ENCODE measurements at places on chromosomes 11 and 22. TPM values are rescaled to one million over a fixed set of nuclear protein-coding genes. Genes with fewer than 3 reads are reported as not detected.

Gene KDELR3
- 76.3 TPM for total RNA-seq

Gene CASP5
- not detected for total RNA-seq

Gene MS4A12
- not detected for total RNA-seq

Gene ASPHD2
- total RNA-seq: 0.82 TPM

Gene PYGM
- 5.4 TPM for total RNA-seq

Gene SULT4A1
- total RNA-seq: 0.58 TPM

Gene KRTAP5-7
- not detected for total RNA-seq

Measured in pericardium fibroblast (primary cell).